ENCODE measurements at places on chromosomes 3 and 15.

DNA sequence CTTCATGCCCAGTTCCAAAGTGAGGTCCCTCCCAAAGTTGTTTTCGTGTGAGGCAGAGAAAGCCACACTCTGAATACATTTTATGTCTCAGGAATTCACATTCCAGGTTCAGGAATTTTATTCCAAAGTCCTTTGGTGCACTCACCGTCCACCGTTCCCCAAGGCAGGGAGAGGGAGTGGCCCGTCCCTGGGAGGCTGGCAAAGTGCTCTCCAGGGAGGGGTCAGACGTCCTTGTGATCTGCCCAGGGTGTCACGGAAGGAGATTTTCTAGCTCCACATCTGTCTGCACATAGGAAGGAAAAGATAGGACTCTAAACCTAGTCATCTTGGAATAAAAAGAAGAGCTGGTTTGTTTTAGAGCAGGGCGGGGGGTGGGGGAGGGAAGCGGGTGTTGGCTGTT is 47.9 kb downstream of the KLF13 start:
- no peak for DNase-seq

DNA sequence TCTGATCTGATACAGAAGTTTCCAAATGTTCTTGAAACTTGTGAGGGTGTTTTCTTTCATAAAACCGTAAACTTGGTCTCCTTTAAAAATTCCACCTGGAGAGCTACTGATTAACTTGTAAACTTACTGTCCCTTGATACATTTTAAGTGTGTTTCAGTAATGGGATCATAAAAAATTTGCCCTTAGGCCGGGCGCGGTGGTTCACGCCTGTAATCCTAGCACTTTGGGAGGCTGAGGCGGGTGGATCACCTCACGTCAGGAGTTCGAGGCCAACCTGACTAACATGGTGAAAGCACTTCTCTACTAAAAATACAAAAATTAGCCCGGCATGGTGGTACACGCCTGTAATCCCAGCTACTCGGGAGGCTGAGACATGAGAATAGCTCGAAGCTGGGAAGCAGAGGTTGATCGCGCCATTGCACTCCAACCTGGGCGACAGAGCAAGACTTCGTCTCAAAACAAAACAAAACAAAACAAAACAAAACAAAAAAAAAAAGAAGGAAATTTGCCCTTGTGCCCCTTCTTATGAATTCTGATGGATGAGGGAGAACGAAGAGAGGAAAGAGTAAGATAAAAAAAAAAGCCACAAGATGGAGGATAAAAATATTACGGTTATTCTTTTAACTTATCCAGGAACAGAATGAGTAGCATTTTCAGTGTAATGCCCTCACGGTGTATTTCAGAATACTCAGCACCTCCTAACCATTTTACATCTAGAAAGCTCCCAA is 32.1 kb upstream of the AP4E1 start:
- peak; percentile 5 for DNase-seq

DNA sequence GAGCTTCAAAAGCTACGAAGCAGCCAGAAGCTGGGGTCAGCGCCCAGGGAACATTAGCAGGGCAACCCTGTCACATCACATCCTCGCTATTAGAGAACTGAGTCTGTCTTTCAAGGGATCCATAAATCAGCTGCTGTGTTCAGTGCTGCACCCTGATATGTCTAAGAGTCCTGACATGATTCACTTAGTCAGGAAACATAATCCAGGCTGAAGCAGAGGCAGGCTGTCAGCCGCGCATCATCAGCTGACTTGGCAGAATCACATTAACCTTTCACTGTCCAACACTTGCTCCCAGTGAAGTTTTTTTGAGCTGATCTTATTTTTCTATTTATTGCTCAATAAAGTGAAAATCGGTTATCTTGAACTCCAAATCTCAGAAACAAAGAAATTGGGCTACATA is 23.5 kb downstream of the MYH15 start:
- peak; percentile 66 for DNase-seq

DNA sequence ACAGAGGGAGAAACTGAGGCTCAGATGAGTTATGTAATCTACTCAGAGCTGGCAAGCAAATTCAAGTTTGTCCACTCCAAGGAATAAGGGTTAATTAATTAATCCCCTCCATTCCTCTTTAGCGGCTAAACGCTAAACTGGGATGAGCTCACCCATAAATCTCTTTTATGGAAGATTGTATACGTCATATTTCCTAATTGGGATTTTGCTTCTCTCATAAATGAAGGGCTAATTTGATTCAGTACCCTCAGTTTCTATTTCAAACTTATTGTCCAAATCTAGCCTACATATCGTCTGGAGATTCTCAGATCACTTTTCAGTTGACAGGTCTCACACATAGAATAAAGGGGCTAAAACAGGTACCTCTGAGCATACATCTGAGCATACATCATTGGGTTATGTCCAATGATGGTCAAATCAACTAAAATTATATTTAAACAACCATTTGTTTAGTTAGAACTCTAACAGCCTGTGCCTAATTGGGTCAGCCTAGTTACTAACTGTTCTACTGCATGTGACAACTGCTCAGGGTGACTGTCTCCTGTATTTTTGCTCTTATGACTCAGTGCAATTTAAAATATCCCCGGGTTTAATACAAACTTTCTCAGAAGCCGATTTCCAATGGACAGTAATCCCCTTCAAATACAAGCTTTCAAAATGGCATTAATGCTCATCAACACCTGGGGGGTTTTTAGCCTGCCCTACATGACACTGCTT is 57.6 kb upstream of the PLXND1 start:
- peak; percentile 46 for DNase-seq

- peak; percentile 64 for DNase-seq
Observed at GRCh38 chr3:101828691-101829436, 20.4 kb upstream of the NFKBIZ start.

DNA sequence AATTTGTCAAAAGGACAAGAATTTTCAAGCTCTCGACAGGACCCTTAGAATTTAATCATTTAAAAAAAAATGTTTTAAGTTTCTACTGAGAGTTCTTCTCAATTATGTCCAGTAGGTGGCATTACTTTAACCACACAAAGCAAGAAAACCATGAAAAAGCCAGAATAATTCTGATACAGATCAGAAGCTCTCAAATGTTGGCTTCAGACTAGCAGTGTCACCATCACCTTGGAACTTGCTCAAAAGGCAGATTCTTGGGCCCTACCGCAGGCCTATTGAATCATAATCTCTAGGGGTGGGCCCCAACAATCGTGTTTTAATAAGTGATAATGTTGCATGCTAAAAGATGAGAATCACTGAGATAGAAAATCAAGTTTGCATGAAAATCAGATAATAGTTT is 99.5 kb upstream of the KCNMB2 start:
- peak; percentile 39 for DNase-seq

DNA sequence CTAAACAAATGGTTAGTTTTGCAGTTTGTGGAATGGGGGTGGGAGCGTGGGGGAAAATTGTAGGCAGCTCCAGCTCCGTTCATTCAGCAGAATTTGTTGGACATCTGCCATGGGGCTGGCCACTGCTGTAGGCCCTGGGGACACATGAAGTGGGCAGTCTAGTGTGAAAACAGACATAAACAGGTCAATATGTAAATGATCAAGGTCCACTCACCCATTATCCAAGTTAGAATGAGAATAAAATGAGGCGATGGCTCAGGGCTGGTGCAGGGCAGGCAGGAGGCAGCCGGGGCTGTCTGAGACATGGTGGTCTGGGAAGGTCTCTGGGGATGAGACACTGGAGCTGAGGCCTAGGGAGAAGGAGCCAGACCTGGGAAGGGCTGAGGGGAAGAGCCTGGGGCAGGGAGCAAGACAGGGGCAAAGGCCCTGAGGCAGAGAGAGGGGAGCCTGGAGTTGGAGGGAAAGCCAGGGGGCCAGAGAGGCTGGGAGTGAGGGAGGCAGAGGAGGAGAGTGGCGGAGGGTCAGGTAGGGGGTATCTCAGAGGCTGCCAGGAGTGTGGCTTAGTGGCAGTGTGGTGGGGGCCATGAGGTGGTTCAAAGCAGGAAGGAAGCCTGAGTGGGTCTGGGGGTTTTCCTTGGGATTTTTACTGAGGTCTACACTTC is 6.2 kb upstream of the SLC6A6 start:
- no peak for DNase-seq

DNA sequence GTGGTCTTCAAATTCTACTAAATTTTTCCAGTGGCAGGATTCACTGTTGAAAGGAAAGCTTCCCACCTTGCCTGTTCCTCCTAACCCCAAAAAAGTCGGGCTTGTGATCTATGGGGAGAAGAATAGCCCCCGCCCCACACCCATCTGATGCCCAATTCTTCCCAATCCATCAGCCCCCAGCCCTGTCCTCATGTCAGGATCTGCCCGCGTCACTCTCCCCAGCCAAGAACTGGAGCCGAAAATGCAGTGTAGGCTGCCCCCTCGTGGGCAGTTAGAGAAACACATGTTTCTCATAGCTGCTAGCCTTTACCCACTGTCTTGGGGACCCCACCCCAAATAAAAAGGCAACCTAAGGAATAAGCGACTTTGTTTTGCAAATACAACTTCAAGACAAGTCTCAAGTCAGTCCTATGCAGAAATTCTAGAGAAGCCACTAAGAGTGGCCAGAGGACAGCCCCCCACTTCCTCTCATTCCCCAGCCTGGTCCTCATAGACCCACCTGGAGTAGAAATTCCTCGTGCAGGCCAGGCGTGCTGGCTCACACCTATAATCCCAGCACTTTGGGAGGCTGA is 13.0 kb upstream of the CSK start:
- DNase-seq: peak; percentile 61

- no peak for DNase-seq
Observed at GRCh38 chr3:15787941-15788340, 9.8 kb downstream of the ANKRD28 start.

DNA sequence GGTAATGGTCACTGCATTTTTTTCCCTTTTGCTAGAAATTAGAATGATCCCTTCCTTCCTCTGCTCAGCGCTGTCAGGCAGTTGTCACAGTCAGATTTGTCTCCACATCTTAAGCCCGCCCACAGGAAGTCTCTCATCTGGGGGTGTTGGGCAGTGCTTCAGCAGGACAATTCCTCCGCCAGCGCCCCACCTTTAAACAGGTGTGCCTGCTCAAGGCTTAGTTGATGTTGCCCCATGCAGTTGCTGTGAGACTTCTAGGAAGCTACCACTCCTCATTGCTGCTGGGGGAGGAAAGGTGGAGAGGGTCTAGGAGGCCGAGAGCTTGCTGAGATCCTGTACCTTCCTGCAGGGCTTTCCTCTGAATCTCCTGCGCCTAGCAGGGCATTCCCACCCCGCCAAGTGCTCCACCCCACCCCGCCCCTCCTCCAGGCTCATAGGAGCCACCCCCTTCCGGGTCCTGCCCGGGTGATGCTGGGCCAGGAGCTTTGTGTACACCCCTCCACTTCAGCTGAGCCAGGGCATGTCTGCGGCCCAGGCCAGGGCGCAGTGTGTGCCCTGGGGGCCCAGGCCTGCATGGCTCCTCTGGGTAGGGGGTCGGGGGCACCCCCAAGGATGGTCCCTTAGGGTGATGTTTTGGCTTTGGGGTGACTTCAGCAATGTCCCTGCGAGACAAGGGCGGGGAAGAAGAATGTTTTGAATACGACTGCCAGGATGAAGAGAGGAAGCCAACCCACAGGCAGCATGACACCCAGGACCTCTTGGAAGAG is 68.7 kb downstream of the TRAK1 start:
- peak; percentile 71 for DNase-seq

GRCh38 chr3:141336672-141337522 is 31.4 kb upstream of the ZBTB38 start:
- peak; percentile 93 for DNase-seq

DNA sequence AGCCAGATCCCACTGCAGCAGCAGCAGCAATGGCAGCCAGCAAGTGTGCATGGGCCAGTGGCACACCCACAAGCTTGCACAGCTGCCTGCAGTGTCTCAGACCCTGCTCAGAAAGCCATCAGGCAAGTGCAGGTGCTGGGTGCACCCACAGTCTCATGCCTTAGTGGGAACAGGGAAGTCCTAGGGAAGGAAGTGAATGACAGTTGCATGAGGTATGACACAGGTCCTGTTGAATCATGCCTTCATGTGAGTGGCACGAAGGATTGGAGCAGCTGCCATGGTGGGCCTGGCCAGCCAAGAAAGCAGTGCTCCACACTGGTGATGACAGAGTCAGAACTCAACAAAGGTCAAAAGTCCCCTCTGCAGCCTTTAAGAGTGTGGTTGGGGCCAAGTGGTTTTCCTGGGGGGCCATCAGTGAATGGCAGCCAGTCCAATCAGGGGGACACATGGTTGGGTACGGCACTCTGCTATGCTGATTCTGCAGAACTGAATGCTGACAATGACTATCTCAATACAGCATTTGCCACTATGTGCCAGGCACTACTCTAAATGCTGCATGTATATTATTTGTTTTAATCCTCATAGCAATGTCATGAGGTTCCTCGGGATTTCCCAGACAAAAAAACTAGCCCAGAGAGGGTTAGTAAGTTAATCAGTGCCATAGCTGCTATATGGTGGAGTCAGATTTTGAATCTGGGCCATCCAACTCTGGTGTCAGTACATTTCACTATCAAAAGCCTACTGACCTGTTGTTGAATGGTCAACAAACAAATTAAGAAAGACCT is 94.3 kb downstream of the AQP9 start:
- DNase-seq: peak; percentile 83

DNA sequence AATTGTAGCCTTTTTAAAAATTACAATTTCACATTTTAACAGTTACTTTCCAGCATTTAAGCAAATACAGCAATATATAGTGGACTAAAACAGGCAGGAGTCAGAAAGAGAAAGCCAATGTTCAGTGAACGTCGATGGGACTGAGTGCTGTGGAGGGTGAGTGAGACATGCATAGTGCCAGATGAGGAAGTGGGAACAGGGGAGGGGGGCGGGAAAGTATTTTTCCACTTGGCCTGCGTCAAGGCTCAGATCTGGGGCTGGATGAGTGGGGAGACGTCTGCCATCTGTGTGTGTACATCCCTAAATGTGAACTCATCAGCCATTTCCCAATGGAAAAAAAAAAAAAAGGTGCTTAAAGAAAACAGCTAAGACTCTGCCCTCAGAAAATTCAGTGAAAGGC is 19.2 kb upstream of the RAD18 start:
- DNase-seq: no peak

GRCh38 chr3:27219127-27219845 is 149.9 kb downstream of the NEK10 start:
- peak; percentile 61 for DNase-seq
